Activated CD4-positive, alpha-beta memory T cell treated with anti-CD3 and anti-CD28 coated beads for 36 hours (primary cell): ENCODE measurements at places on chromosomes 4 and X. TPM values are rescaled to one million over a fixed set of nuclear protein-coding genes. Genes with fewer than 3 reads are reported as not detected.

DNA sequence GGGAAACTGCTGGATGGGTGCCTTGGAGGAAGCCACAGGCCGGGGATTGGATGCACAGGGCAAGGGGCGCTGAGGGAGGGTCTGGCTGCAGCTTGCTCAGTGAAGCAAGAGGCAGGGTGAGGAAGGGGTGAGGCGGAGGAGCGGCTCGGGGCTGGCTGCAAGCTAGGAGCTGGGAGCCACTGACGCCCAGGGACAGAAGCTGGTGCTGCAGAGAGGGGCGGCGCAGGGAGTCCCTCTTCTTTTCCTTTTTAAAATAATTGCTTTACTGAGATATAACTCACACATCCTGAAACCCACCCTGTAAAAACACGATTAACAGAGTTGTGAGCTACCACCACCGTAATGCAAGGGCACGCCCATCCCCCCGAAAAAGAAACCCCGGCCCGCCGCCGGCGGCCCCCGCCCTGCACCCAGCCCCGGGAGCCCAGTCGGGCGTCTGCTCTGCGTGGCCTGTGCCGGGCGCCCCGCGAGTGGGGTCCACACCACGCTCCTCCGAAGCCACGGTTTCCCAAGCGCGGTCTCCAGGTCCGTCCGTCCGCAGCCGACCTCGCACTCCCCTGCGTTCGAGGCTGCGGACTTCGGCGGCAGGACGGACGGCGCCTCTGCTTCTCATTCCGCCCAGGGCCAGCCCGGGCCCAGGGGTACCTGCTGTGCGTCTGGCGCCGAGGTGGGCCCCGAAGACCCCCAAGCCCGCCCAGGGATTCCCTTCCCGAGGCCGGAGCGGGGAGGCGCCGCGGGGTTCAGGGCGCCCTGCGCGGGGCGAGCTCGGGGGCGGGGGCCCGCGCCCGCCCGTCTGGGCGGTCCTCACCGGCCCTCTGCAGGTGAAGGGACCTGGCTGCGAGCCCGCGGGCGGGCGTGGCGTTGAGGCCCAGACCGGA is 866 bp upstream of the UVSSA start:
- peak; percentile 57 for DNase-seq

DNA sequence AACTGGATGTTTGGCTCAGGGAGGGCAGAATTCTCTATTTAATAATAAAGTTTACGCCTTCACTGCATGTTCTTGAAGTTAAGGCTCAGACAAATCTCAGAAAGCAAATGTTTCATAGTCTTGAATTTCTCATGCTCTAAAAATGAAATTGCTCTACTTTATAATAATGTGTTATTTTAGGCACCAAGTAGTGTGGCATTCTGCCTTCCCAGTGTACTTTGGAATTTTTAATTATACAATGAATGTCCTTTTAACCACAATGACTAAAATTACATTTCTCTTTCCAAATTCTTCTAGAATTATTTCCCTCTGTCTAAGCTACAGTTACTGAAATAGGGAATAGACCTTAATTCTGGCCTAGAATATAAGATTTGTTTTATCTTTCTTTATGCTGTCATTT is 97.9 kb upstream of the PDE5A start:
- no peak for DNase-seq

- DNase-seq = peak; percentile 25
These were observed 46.1 kb upstream of the FAM9C start for GRCh38 chrX:13090339-13091110.

The SRPX2 gene
- not detected for total RNA-seq

- DNase-seq = no peak
These were observed 23.3 kb downstream of the SPIN4 start for GRCh38 chrX:63327788-63328187.

DNA sequence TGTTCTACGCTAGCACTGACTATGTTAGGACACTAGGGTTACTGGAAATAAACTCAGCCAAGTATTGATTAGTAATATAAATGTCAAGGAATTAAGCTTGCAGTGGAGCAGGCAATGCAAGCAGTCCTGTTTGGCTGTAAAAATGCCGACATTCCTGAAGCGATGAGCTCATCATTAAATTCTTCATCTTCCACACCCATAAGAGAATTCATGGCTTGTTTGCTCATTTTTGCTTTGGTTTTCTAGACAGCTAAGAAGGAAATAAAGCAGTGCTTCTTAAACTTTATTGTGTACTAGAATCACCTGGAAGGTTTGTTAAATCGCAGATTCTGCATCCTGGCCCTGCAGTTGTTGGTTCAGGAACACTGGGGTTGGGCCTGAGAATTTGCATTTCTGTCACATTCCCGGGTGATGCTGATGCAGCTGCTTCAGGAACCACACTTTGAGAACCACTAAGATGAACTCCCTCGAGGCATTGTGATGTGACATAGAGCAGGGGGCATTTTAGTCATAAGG is 17.8 kb downstream of the ANXA3 start:
- no peak for DNase-seq

The CLDN34 gene
- total RNA-seq = not detected

The LRRC66 gene
- total RNA-seq = not detected

The SAGE1 gene
- total RNA-seq = not detected

The ATOH1 gene
- total RNA-seq = not detected

- DNase-seq = no peak
These were observed 64.2 kb downstream of the MTMR1 start for GRCh38 chrX:150757371-150757770.

The SSX4 gene
- total RNA-seq = not detected

The FAM184B gene
- not detected for total RNA-seq

- no peak for DNase-seq
These were observed 26.3 kb downstream of the KLHL8 start for GRCh38 chr4:87193958-87194675.

DNA sequence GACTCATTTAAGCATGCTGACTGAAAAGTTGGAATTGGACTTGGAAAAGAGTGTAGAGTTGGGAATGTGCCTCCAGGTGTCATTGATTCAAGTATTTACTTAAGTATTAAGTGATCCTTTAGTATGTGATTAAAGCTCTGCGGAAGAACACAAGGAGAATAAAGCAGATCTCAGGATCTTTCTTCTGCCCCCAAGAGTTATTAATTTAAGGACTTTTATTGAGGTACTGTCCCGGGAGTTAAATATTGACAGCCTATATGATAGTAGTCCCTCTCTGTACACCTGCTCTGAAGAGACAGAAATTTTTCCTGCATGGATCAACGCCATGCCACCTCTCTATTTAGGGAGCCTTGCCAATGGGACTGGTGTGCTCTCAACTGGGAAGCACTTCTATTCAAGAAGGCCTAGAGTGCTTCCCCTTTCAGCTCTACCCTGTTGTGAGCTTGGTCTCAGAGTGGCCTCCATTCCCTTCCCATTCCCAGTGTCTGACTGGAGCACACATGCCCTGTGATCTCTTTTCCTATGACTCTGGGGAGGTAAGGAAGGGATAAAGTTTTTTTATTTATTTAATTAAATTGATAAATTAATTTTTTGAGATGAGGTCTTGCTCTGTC is 75.9 kb downstream of the SHISA3 start:
- no peak for DNase-seq

DNA sequence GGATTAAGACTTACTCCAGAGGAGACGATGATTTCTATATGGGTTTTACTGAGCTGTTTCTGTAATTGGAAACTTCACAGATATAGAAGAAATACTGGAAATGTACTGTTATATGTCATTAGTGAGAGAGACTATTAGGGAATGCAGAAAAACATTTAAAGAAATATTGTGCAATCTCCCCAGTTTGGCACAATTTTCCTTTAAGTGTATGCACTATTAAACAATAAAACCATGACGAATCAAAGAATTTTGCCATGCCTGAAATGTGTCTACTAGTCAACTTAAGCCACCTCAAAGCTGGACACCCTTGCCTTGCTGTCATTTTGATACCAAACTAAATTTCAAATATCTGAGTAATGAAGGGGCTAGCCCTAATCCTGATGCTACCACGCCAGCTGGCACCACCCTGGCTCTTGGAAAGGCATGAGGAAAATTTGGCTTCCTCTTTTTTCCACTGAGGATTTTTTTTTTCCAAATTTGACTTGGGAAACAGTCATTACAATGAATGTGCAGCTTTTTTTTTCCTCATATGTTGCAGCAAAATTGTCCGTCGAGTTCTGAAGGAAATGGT is 36.1 kb downstream of the MTTP start:
- DNase-seq = no peak
